ENCODE measurements at places on chromosomes 7 and 10. TPM values are rescaled to one million over a fixed set of nuclear protein-coding genes. Genes with fewer than 3 reads are reported as not detected.

Gene TCAF2
- total RNA-seq, result 0.78 TPM

Gene TMEM139
- total RNA-seq, result 79.0 TPM

Gene CYP3A4
- not detected for total RNA-seq

Gene SFTPA1
- total RNA-seq, result not detected

Gene AEBP1
- not detected for total RNA-seq

Gene UTF1
- total RNA-seq, result not detected

Gene FGL2
- not detected for total RNA-seq

Gene TMEM120A
- total RNA-seq, result 36.5 TPM

Gene AGBL3
- total RNA-seq, result 0.81 TPM

Gene TAC1
- not detected for total RNA-seq

Gene TRIL
- total RNA-seq, result 0.20 TPM

Gene ZNF487
- total RNA-seq, result 6.0 TPM

Gene NHLRC2
- 9.8 TPM for total RNA-seq

Gene PRLHR
- total RNA-seq, result not detected

Gene PVRIG
- total RNA-seq, result 1.4 TPM

Gene GALNT17
- total RNA-seq, result not detected

Gene GJD4
- total RNA-seq, result not detected

All from Caki2 (cell line).